ENCODE measurements at places on chromosomes 16 and 17.
A peak's percentile ranks its signal among the peaks of the same experiment; 100 is the strongest.

GRCh38 chr17:56798916-56799315, 34.8 kb downstream of the C17orf67 start:
- DNase-seq = peak; percentile 73

- DNase-seq = no peak
Measured at GRCh38 chr16:75039941-75040340, 41.1 kb downstream of the ZNRF1 start.

- peak; percentile 44 for DNase-seq
Measured at GRCh38 chr17:5413682-5414081, 5.8 kb downstream of the NUP88 start.

- DNase-seq = no peak
Measured at GRCh38 chr17:21020622-21021021, 22.2 kb downstream of the USP22 start.

- peak; percentile 38 for DNase-seq
Measured at GRCh38 chr17:34979650-34980352, 511 bp upstream of the LIG3 start.

DNA sequence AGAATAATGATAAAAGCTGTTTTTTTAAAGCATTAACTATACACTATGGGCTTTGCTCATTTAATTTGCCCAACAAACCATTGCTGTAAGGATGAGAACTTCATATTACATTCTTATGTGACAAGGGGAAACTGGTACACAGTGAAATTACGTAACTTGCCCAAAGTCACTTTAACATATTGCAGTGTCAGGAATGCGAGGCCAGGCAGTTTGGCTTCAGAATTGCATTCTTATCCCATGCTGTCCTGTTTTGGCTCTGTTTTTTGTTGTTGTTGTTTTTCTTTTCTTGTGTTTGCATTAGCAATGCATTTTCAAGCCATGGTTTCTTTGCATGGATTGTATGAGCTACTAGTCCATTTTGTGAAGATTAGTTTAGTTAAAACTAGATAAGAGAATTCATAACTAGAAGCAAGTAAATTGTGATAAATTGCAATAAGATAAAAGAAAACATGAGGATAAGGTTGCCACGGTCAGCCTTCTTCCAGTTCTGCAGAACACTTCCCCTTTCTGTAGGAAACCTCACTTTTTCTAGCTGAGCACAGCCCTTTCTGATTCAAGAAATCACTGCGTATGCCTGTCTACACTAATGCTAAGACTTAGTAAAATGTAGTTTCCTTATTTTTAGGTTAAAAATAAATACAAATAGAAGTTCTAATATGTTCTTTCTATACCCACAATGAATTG, 221.3 kb upstream of the KCNJ16 start:
- DNase-seq = no peak

DNA sequence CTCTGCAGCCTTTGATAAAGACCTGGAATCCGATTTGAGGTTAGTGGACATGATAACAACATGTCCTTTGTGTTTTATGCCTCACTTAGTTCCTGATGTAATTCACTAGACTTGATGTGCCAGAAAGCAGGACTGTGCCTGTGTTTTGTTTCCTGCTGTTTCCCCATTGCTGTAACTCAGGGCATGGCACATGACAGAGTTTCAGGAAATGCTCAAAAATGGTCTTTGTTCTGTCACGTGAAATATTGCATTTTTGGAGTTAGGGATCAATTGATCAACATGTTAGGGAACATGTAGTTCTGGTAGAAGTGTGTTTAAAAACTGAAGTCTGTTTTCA, 32.8 kb downstream of the DHX38 start:
- no peak for DNase-seq

DNA sequence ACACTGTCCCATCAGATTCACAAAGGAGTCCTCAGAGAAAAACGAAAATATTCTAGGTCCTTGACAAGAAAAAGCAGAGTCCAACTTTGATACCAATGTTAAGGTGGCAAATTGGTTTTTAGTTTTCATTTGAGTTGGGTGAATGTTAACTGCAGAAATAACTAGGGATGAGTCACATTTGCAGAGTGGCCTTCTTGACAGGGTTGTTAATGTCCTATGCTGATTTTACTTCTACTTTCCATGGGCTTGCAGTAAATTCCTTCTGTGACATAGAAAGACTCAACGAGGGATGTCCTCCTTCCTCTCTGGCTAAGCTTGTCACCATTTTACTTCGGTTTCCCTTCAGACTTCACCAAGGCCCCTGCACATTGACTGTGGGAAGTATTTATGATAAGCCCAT, 47.2 kb upstream of the ICAM2 start:
- no peak for DNase-seq

GRCh38 chr16:30922960-30923535, 324 bp upstream of the FBXL19 start:
- DNase-seq = peak; percentile 100

DNA sequence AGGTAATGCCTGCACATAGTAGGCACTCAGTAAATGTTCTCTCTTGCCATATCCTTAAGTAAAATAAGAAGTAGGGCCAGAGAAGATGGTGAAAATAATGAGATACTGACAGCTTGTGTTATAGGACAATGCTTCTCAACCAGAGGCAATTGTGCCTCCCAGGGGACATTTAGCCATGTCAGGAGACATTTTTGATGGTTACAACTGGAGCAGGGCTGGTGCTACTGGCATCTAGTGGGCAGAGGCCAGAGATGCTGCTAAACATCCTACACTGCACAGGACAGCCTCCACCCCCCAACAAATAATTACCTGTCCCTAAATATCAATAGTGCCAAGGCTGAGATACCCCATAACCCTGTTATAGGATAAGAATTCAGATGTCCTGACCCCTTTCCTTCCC, 1.7 kb downstream of the RAD51D start:
- no peak for DNase-seq

DNA sequence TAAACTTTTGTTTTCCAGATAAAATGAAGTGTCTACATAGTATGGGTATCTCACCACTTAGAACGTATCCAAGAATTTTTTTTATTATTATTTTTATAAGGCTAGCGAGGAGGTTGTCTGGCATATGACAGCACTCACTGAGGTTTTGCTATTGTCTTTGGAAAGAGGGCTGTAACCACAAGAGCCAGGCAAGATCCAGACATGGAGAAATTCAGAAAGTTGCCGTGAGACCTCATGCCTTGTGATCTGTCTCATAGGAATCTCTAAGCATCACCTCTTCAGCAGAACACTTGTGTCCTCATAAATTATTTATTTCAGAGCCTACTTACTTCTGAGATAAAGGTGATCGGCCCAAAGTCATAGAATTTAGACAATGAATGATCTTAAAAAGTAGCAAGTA, 410.8 kb downstream of the CDH11 start:
- no peak for DNase-seq

- peak; percentile 84 for DNase-seq
Measured at GRCh38 chr17:80455336-80455710, 21.1 kb downstream of the NPTX1 start.

- peak; percentile 94 for DNase-seq
Measured at GRCh38 chr17:50550661-50551432, 3.9 kb downstream of the SPATA20 start.

DNA sequence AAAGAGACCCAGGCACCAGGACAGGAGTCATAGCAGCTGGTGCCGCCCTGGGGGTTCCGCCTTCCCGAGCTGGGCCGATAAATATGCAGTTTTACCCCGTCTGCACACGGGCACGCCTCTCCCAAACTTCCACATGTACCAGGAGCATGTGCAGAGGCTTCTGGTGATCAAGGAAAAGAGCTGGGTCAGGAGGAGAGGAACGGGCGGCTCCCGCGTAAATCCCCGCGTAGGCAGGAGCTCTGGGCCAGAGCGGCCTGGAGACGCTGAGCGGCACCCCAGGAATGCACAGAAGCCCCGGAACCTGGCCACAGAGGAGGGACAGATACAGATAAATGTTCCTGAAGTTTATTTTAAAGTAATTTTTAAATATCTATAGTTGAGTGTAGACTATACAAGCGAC, 46.6 kb upstream of the METRNL start:
- no peak for DNase-seq

DNA sequence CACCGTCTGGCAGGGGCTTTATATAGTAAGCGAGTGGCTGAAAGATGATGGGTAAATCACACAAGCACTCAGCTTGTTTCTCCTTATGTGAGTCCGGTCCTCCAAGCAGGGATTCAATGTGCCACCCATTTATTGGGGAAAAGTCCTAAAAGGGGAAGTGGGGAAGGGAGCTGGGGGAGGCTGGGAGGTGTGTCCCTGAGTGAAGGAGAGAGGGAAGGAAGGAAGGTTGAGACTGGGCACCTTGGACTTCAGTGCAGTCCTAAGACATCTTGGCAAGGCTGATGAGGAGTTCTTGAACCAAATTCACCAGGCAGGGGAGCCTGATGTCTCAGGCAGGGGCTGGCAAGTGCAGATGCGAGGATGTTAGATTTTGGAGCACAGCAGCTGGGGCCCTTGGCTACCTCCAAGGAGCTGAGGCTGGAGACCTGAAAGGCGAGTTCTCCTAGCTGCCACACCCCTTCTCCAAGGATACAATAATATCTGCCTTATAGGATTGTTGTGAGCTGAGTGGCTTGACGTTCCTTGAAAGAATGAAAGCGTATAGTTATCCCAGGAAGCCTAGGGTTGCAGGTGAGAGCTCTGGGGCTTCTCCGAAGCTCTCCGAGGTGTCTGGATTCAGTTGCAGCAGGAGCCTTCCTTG, 23.0 kb upstream of the CYLD start:
- no peak for DNase-seq

Data from mesendoderm (in vitro differentiated cells).